ENCODE measurements at places on chromosomes 6 and 20.

- ATAC-seq = no peak
Observed at GRCh38 chr6:5108068-5108467, 22.9 kb downstream of the PPP1R3G start.

DNA sequence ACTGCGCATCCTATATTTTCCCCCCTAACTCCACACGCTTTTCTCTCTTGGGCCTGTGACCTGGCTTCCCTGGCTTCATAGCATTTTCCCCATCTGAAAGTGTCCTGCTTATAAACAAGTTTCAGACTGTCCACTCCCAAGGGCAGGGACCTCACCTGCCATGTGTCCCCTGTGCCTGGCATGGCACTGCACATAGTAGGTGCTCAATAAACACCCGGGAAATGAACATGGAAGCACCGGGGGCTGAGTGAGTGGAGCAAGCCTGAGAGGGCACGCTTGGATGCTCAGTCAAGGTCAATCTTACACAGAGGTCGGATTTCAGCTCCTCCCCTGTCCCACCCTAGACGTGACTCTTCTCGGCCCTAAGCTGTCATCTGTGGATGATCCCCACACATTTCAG, 96.9 kb downstream of the NFATC2 start:
- ATAC-seq = no peak

DNA sequence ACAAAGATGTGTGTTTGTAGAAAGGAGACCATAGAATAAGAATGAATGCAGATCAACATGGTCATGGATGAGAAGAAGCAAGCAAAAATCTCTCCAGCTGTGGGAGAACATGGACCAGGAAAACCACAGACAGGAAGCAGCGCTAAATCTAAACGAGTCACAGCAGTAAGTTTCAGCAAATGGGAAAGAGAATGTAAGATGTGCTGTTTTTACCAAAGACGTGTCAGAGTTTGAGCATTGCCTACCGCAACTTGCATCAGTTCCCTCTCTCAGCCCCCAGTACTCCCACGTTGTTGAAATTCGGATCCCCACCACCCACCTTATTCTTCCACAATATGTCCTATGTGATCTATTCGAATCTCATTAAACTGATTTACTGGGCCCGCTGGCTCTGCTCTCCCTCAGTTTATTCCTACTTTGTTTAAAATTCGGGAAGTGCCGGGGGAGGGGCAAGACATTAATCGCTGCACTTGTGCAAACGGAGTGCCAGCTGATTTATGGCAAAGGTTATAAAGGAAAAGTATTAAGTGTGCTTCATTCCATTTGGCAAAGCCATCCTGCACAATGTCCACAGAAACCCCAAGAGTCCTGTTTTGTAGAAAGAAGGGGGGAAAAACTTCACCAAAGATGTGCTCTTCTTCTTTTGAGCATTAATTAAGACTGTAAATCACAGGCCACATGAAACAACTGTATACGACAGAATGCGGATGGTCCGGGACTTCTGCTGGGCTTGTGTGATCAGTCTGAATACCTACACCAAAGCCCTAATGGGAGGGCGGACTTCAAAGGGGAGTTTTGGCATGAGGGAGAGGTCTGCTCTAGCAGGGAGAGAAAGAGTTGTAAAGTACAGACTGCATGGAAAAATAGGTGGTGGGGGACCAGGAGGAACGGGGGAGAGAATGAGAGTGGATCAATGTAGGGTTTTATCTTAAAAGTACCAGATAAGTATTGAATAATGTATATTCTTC, 59.1 kb upstream of the PRDM1 start:
- no peak for ATAC-seq

GRCh38 chr6:110233770-110234374, 53.6 kb downstream of the CDC40 start:
- peak; percentile 88 for ATAC-seq

DNA sequence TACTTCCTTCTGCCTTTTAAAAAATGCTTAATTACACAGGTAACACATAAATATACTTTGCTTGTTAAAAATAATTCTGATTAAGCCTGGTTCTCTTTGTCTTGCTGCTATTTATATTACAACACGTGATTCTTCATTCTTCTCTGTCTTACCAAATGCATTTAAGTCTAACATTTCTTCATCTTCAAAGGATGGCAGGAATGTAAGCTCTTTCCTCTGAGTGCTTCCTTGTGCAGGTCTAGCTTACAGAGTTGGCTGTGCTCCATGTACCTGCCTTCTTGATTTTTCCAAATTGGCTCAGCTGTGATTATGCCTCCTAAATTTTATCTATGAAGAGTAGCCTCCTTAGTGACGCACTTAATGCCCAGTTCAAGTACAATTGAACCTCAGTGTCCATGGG, 44.4 kb downstream of the RNF144B start:
- no peak for ATAC-seq

DNA sequence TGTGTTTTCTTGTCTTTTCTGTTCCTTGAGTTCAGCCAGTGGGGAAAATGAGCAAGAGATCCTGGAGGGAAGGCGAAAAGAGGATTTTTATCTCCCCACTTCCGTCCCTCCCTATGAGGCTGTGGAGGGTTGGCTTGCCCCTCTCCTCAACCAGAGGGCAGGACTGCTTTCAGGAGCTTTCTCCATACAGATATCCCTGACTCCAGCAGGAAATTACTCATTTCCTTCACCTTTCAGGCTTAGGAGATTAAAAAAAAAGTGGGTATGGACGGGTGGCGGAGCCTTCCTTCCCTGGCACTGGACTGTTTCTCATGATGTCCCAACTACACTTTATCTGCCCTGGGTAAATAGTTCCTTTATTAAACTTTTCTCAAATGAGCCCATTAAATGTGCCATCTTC, 241.2 kb downstream of the FRK start:
- ATAC-seq = no peak

DNA sequence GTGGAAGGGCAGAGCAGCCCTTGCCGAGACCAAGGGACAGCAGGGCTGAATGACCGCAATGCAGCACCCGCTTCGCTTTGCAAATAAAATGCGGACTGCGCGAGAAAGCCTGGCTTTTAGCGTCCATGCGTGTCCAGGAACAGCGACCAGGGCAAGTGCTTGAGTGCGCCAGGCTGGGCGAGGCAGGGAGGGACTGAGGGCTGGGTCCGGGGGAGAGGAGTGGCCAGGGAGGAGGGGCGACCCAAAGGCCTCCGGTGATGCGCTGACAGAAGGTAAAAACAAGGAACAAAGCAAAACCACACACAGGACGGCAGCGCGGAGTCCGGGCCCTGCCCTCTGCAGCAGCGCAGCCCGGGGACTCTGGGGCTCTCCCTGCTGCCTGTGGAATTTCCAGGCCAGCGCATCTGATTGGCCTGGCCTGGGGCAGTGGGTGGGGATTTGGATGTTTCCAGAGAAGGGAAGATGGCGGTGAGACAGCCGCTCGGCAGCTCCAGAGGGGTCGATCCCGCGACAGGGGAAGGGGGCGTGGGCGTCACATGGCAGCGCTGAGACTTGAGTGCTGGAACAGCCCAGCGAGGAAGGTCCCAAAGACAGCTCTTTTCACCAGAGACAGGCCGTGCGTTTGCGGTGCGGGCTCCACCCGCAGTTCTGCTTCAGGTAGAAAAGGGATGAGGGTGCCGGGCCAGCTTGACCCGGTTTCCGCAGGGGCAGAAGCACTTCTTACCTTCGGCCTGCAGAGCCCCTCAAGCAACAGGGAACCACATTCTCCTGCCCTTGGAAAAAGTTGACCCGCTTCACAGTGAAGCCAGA, 51.8 kb downstream of the SSR1 start:
- peak; percentile 87 for ATAC-seq

DNA sequence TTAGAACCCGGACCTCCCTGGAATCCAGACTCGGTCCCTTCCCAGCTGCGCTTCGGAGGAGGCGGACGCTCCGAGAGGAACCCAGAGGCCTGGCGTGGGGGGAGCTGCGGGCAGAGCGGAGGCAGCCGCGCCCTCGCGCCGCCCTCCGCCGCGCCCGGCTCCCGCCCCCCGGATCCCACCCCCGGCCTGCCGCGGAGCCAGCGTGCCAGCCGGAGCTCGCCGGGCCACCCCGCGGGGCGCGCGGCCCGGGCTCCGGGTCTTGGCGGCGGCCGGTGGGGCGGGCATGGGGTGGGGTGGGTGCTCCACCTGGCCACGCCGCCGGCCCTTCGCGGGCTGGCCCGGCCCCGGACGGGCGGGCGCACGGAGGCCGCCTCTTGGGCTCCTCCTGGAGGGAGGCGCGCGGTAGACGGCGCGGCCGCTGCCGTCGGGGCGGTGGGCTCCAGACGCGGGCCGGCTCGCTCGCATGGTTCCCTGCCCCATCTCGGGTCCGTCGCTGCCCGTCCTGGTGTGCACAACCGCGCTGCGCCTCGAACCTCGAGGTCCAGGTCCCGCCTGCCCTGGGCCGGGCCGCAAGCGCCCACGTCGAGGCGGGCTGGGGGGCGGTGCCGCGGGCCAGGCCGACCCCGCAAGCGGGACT, 592 bp upstream of the CDYL start:
- ATAC-seq = peak; percentile 62

DNA sequence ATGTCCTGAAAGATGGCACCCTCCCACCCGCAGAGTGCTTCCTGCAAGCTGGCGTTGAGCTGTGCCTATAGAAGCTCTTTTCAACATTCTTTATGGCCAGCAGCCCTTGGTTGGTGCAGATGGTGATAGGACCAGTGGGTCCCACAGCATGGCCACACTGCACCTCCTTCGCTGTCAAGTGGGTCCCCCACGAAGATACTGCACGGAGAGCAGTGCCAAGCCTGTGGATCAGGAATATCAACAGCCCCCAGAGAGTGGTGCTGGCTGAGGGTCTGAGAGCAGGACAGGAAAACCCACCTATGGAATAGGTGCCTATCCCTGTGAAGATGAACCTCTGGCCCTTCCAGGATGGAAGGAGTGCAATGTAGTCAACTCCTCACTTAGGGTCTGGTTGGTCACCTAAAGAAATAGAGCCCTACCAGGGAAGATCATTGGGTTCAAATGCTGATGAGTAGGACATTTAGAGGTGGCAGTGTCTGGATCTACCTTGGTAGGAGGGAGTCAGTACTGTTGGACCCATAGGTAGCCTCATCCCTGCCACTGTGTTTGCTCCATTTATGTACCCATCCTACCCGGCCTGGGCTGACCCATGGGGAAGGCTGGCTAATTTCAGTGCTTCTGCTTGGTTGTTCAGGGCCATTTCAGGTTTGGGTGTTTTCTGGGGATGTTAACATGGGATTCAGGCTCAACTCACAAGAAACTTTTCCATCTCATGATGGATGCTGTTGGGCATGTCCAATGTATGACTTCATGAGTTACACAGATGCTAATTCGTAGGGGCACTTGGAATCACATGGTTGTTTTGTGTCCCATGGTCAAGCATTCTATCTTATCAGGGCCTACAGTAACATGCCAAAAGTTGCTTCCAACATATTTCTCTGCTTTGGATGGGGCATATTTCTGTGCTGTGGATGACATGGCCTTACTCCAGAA, 33.4 kb upstream of the MICB start:
- ATAC-seq = no peak

- ATAC-seq = peak; percentile 85
Observed at GRCh38 chr6:44151348-44152108, 7.1 kb upstream of the CAPN11 start.

GRCh38 chr20:7226156-7226555, 458.7 kb downstream of the BMP2 start:
- no peak for ATAC-seq

DNA sequence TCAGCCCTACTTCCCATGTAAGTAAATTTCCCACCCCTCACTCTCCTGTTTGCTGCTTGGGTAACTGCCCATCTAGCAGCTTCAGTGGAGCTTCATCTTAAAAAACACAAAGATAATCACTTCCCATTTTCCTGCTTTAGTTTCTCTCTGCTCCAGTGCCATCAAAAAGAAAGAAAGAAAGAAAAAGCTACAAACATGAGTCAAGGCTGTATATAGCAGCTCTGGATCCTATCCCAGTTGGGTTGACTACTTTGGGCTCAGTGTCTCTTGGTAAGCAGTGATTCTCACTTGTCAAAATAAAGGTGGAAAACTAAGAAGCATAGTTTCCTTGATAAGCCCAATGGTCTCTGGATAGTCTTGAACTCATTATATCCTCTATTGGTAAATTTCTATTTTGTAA, 48.7 kb upstream of the SRPK1 start:
- no peak for ATAC-seq

GRCh38 chr6:167399051-167399387, 74.1 kb downstream of the TTLL2 start:
- no peak for ATAC-seq

GRCh38 chr6:135540207-135540840, 42.8 kb upstream of the AHI1 start:
- ATAC-seq = no peak

DNA sequence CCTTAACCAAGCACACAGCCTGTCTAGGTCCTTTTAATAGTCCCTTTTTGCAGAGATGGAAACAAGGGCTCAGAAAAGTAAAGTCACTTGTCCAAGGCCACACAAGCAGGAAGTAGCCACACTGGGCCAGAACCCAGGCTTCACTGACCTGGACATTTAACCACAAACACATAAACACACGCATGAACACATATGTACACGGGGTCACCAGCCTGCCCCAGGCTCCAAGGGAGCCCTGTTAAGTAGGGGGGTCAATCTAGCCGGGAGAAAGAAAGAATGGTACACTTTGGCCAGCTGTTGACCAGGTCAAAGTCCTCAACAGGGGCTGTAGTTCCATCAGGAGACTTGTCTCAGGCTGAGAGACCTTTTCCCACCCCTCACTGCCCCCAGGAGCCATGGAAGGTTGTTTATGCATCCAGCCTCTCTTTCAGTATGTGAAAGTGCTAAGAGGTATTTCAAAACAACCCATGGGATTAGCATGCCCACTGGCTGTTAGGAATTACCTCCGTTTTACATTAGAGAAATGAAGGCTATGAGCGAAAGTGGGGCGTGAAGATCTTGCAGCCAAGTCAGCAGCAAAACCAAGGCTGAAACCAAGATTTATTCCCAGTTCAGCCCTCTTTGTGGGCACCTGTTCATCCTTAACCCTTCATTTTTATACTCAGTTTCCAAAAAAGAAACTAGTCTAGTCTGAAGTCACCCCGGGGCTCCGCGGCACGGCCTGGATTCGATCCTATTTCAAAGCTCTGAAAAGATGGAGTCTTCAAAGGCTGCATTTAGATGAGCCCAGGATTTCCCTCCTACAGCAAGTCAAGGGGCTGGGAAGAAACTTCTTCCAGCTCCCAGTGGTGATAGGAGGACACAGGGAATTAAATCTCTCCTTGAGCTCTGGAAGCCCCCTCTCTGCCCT, 9.8 kb downstream of the SDC4 start:
- no peak for ATAC-seq

GRCh38 chr6:24272553-24272952, 85.3 kb downstream of the DCDC2 start:
- ATAC-seq = no peak

DNA sequence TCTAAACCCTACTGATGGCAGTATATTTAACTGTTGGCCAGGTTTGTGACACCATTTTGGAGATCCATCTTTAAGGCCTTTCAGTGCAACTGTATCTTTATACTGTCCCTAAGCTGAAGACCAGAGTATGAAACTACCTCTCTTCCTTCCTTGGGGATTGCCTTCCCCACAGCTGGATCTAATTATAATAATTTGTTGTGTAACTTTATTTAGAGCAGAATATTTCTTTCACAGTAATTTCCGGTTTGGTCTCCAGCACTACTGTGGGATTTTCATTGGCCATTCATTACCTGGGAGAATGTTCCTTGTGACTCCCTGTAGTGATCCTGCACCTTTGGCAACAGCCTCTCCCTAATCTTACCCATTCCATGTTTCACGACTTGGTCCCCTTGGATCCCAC, 75.2 kb downstream of the AKAP7 start:
- no peak for ATAC-seq

All from activated CD4-positive, CD25-positive, alpha-beta regulatory T cell treated with anti-CD3 and anti-CD28 coated beads, Interleukin-2, amount 50 U/mL, for 24 hours (primary cell).